ENCODE measurements at places on chromosomes 7 and 10. TPM values are rescaled to one million over a fixed set of nuclear protein-coding genes. Genes with fewer than 3 reads are reported as not detected.

GRCh38 chr7:32222251-32222900 is 152.2 kb upstream of the PDE1C start:
- no peak overlapping the region for H3K4me3 ChIP-seq
- H3K4me1 ChIP-seq: no peaks in the 10 kb centered on the region
- no peak overlapping the region for H3K27ac ChIP-seq
- peaks cover 71% of the 10 kb centered on the region for H3K27me3 ChIP-seq

DNA sequence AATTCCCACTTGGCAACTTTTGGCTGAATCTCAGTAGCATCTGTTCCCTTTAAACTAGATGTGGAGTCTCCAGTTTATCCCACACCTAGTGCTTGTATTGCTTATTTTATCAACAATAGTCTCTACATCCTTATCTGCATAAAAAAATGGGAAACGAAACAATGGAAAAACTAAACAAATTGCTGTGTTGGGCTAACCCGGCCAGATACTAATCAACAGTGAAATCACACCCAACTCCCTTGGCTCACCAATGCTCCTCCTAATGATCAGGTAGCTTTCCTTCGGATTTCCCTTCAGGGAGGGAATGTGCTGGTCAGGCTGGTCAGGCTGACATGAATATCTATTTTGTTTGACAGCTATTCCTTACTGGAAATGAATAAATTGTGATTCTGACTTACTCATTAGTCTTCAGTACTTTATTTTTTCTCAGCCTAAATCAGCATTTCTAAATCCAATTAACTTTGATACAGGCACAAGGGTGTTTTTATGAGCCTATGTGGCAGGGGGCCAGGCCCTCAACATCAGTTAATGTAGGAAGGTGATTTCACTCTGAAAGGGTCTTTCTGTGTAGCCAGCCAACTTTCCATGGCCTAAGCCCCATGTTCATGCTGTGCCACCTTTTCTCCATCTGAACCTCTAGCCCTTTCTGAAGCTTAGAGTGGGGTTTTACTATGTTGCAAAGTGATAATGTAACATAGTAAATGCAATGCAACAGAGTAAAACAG is 170.5 kb upstream of the NPSR1 start:
- DNase-seq: no peak
- H3K27ac ChIP-seq: no peak overlapping the region
- H3K36me3 ChIP-seq: no peaks in the 10 kb centered on the region
- no peak overlapping the region for H3K4me3 ChIP-seq
- no peaks in the 10 kb centered on the region for H3K27me3 ChIP-seq

DNA sequence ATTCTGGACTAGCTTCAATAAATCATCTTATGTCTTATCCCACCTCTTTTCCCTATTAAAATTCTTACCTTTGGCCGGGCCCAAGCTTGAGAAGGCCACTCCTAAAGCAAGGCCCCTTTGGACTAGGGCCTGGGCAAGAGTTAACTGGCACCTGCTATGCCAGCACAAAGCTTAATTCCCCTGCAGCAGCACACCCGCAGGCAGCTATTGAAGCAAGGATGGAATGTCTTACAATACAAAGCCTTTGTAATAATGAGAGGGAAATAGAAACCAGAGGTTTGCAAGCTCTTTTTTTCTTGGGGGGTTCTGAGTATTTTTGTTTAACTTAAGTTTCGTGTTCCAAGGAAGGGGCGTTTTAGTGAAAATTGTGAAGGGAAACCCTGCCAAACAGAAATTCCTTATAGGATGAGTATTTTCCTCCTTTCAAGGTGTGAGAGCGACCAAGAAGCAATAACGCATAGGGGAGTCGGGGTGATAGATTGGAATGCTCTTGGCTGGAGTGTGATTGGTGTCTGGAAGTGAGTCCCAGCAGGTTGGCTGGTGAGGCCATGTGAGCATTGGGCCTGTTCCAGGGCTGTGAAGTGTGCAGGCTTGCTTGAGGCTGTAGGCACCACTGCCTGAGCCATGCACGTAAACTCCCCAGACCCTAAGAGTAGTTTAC is 148.5 kb downstream of the KIAA1217 start:
- DNase-seq: no peak
- H3K36me3 ChIP-seq: no peaks in the 10 kb centered on the region
- H3K27ac ChIP-seq: no peak overlapping the region
- no peaks in the 10 kb centered on the region for H3K27me3 ChIP-seq
- H3K4me1 ChIP-seq: no peaks in the 10 kb centered on the region

CCDC3 gene
- 0.13 TPM for total RNA-seq

All from PC-9 (cell line).